Stimulated activated effector memory CD8-positive, alpha-beta T cell treated with anti-CD3 and anti-CD28 coated beads, Interleukin-12 subunit alpha, Interleukin-12 subunit beta, amount 100 ng/mL, for 72 hours (primary cell): ENCODE measurements at places on chromosomes 1 and 21.

- no peak for DNase-seq
Observed at GRCh38 chr1:40773748-40774265, 9.8 kb upstream of the KCNQ4 start.

GRCh38 chr1:213761845-213762407 is 225.8 kb upstream of the PROX1 start:
- no peak for DNase-seq

- DNase-seq = no peak
Observed at GRCh38 chr1:87644033-87644578, 315.4 kb downstream of the LMO4 start.

GRCh38 chr1:94858276-94858675 is 38.1 kb downstream of the SLC44A3 start:
- no peak for DNase-seq

DNA sequence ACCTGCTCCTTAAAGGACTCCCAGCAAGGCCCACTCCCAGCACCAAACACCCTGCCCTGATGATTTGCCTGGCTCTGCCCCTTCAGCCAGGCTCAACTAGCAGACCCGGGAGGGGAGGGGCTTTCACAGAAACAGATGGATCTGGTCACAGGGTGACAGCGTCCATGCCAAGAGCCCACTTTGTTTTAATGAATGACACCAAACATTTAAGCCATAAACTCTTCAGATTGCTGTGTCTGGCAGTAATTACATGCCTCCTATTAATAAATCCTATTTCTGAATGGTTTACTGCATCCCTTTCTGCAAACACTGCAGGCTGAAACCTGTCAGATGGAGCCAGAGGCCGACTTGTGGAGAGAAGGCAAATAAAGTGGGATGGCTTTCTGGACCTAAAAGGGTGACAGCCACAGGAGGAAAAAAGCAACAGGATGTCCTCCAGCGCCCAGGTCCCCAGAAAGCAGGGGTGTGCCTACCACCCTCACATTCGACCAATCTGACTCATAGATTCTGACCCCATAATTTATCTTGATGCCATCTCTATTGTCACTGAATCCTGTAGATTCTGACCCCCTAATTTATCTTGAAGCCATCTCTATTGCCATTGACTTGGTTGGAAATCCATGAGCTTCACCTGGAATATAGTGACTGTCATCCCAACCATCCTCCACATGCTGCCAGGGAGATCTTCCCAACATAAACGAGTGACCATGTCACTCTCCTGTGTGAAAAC is 200.9 kb downstream of the PLPP3 start:
- DNase-seq = no peak

DNA sequence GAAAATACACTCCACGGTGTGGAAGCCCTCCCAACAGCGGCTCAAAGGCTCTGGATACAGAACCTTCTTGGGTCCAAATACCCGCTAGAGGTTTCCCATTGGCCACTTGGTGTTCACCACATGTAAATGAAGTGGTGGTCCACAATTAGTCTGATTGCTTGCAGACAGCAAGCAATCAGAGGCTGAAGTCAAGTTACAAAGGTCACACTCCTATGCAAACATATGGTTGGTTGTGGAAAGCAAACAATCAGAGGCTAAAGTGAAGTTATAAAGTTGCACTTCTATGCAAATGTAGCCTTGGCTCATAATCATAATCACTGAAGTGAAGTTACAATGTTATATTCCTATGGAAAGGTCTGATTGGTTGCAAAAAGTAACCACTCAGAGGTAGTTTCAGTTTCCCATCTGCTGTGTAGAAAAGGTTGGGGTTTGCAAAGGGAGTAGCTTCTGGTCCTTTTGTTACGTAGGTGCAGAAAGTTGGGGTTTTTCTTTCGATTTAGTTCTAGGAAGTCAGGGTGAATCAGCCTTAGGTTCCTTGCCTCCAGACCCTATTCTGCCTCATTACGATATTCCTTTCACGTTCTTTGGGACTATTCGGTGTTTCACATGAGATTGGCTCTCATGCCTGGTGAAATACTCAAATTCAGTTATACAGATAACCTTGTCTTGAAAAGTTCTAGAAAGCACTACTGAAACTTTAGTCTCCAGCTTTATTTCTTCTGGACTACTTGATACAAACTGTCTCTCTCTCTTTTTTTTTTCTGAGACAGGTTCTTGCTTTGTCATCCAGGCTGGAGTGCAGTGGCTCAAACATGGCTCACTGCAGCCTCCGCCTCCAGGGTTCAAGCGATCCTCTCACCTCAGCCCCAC is 36.7 kb upstream of the MTF2 start:
- peak; percentile 69 for DNase-seq

GRCh38 chr1:234355782-234356510 is 17.3 kb upstream of the COA6 start:
- DNase-seq = no peak

DNA sequence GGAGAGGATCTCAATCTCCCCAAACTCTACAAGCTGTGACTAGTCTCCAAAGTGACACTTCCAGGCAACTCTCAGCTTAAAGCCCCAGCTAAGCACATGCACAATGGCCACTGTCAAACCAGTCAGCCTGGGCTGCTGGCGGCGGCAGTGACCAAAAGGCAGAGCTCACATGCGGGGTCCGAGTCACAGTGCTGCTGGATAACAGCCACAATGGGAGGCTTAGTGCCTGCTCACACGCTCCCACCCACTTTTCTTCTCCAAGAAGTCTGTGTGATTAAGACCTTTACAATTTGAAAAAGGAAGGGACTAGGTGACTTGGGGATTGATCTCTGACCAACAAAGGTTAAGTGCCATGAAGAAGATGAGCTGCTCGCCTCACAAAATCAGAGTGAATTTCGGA is 16.8 kb downstream of the RIPK4 start:
- DNase-seq = no peak

DNA sequence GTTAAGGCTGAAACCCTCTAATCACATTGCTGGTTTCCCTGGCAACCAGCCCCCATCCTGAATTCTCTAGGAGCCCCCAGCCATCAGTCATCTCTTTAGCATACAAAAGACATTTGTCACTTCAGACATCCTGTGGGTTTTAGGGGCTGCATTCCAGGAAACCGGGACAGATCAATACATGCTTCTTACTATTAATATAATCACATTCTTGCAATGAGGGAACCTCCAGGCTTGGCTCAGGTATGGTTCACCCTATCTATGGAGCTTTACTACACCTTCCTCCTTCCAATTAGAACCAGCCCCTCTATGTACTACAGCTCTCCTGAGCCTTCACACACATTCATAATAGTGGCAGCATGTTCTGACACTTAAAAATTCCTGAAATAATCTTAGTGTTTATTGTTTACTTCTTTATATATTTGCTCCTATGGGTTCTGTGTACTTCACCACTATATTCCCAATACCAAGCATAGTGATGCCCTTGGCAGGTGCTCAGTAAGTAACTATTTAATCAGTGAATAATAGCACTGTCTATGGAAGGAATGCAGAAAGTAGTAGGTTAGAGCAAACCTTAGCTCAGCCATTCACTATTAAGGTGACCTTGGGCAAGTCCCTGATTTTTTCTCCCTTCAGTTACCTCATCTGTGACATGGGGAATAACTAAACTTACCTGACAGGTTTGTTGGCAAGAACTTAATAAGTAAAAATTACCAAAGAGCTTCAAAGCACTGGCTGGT is 59.6 kb downstream of the ZNF678 start:
- DNase-seq = no peak

DNA sequence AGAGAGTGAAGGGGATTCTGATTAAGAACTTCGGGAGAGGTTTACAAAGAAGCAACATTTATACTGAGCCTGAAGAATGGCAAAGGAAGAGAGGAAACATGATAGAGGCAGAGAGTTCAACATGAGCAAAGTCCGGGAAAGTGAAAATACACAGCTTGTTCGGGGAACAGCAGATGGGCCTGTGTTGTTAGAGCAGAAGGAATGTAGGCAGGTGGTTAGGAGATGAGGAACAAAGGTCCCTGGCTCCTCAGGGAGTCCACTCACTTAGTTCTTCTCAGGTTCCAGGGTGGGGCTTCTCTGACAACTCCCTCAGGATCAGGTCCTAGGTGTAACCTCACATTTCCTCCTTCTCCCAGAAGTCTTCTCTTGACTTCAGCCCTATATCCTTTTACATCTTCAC is 5.1 kb upstream of the ZNF326 start:
- no peak for DNase-seq
